ENCODE measurements at places on chromosomes 4 and X.

- no peak for DNase-seq
Measured at GRCh38 chr4:106595906-106596305, 227.3 kb upstream of the GIMD1 start.

DNA sequence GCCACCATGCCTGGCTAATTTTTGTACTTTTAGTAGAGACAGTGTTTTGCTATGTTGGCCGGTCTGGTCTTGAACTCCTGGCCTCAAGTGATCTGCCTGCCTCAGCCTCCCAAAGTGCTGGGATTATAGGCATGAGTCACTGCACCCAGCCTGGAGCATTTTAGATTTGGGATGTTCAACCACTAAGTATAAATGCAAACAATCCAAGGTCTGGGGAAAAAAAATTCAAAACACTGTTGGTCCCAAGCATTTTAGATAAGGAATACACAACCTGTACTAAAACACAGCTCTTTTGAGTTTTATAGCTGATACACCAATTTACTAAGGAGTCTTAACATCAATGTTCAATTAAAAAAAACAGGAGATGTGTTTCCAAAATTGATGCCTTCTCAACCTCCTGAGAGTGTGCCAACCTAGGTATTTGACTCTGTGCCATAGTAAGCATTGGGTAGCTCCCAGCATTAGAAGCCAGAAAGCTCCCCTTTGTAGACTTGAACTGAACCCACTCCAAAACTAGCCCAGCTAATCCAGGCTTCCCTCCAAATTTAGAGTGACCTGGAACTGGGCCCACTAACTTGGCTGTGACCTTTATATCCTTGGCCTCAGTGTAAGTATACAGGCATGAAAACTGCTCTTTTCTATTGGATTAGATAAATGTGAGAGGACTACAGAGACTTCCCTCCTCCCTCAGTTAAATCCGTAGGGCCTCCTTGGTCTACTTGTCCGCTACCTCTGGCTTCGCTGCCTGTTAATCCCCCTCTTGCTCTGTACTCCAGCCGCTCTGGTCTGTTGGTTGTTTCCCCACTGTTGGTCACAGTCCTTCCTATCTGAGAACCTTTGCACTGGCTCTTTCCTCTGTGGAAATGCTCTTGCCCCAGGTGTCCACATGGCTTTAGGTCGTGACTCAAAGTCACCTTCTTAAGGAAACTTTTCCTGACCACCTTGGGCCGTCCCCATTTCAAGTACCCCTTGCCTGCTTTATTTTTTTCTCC is 77.6 kb downstream of the CCKAR start:
- no peak for DNase-seq

DNA sequence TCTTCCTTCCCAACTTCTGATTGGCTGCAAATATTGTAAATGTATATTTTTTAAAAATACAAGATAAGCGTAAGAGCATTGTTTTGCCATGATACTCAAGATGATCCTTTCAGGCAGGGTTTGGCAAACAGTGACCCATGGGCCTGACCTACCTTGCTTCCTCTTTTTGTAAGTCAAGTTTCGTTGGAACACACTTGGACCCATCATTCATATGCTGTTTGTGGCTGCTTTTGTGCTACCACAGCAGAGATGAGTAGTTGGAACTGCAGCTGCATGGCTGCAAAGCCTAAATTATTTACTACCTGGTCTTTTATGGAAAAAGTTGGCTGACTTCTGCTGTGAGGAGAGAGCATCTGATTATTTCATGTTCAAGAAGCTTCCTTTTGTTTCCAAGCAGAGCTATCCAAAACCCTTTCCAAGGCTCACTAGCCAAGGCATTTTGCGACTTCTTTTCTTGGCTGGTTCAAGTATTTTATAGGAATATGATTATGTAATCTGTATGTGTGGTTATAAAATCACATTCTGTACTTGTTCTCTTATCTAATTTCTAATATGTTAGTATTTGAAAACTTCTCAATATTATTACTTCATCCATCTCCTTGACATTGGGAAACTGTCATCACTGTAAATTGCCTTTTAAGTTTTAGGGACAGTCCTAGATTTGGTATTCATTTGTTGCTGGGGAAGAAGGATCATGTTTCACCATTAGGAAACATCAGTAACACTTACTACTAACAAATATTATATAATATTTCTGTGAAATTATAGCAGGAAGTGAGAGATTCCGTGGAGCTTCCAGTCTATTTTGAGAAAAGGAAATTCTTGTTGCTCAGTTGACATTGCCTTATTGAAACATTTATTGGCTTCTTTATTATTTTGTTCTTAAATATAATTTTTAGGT is 109.2 kb downstream of the ARHGAP10 start:
- no peak for DNase-seq

DNA sequence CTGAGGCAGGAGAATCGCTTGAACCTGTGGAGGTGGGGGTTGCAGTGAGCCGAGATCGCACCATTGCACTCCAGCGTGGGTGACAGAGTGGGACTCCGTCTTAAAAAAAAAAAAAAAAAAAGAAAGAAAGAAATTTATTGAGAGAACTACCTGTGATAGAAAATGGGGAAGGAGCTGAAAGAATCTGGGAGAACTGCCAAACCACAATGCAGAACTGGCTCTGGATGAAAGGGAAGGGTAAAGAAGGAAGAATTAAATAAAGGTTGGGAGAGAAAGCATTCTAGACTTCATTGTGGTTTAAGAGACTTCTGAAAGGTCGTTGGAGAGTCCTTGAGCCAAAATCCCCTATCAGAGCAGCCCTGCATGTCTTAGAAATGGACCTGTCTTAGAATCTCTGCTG is 567.9 kb upstream of the HTR2C start:
- no peak for DNase-seq

DNA sequence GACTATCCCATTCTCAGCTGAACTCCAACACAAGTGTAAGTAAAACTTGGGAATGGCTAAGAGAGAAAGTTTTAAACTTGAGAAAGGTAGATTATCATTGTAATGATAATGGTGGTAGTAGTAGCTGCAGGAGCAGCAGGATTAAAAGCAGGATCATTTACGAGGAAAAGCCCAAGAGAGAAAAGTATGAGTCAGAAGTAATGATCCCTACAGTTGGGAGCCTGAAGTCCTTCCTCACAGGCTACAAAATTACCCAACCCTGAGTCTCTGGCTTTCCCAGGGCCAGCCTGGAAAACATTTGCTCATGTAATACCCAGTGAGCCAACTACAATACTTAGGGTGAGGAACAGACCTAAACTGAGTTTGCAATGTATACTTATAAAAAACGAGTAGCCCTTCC is 4.4 kb upstream of the PRDM8 start:
- DNase-seq: no peak

DNA sequence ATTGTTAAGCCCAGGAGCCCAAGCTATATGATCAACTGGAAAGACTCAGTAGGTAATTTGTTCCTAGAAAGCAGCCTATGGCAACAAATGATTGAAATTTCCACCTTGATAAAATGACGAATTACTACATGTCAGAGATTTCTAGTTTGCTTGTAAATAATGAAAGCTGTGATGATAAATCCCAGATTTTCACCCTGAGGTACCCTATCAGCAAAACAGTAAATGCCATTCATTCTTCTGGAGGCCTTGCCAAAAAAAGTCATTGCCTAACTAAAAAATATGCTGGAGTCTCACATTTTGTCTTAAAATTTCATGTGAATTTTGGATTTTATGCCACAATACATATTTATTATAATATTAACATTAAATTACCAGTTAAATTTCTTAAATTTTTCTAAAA is 71.3 kb downstream of the PPEF2 start:
- no peak for DNase-seq

DNA sequence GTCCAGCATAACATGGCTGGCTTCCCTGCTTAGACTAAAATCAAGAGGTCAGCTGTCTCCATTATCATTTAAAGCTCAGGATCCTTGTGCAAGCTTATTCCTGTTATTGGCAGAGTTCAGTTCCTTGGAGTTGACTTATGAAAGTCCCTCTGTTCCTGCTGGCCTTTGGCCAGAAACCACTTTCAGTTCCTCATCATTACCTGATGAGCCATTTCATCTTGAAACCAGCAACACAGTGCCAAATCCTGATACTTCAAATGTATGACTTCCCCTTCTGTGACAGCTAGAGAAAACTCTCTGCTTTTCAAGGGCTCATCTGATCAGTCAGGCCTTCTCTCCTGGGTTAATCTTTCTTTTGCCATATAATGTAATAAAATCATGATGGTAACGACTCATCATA is 110.6 kb upstream of the FSTL5 start:
- DNase-seq: no peak

GRCh38 chr4:183532821-183533220 is 28.0 kb downstream of the ING2 start:
- no peak for DNase-seq

DNA sequence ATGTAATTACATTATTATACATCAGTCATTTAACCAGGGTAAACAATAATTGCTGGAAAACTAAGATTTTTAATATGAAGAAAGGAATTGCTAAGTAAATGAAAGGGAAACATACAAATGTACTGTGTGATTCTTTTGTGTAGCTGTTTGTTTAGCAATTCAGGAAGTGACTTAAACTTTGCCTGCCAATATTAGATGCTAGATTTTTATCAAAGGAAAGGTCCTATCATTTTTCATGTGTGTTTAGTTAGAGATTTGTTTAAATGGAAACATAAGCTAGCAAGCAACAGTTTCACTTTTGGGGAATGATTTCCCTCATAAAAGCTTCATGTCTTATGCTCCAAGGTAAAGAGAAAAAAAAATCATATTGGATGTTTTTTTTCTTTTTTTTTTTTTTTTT is 95.1 kb upstream of the LIMCH1 start:
- no peak for DNase-seq
